Stimulated activated CD4-positive, alpha-beta T cell treated with anti-CD3 and anti-CD28 coated beads, Interleukin-15, amount 100 ng/mL, for 48 hours (primary cell): ENCODE measurements at places on chromosomes 2 and 18.

GRCh38 chr2:174972924-174973323 is 32.3 kb downstream of the CHN1 start:
- DNase-seq, result no peak

GRCh38 chr2:58448065-58448507 is 207.0 kb upstream of the FANCL start:
- no peak for DNase-seq

DNA sequence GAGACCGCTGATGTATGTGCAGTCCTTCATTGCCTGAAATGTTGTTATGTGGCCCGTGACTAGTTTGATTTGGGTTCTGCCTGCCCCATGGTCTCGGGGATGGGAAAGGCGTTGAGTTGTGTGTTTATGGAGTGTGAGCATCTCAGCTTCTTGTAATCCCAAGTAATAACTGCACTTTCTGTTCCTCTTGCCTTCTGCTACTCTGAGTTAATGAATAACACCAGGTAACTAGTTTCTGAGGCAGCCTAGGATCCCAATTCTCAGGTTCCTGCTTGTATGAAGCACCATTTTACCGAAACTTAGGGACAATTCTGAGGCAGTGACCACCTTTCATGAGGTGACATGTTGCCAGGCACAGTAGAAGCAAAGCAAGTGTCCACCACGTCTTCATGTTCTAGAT is 170.0 kb downstream of the ALK start:
- DNase-seq, result no peak

DNA sequence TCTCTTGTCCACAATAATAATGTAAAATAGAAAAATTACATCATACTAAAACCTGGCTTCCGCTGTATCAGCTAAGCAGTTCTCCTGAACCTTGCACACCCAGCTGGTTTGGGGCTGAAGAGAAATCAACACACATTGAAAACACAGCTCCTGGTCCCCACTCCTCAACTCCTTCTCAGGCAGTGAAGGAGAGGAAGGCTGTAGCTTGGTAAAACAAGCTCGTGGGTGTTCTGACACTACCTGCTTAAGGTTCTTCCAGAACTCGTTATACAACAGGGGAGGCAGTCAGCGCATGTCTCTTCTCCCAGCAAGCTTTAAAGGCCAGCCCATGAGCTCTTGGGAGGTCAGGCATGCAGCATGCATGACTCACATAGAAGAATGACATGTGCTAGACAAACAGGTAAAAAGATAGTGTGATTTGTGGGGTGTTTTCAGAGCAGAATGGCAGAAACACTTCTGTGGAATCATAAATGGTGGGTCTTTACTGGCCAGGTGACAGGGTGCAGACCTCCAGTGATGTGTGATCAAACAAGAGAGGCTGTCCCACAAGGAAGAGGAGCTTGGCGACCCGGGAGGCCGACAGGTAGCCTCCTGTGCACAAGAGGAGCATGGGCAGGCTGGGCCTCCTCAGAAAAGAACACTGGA is 69.1 kb downstream of the UXS1 start:
- no peak for DNase-seq

DNA sequence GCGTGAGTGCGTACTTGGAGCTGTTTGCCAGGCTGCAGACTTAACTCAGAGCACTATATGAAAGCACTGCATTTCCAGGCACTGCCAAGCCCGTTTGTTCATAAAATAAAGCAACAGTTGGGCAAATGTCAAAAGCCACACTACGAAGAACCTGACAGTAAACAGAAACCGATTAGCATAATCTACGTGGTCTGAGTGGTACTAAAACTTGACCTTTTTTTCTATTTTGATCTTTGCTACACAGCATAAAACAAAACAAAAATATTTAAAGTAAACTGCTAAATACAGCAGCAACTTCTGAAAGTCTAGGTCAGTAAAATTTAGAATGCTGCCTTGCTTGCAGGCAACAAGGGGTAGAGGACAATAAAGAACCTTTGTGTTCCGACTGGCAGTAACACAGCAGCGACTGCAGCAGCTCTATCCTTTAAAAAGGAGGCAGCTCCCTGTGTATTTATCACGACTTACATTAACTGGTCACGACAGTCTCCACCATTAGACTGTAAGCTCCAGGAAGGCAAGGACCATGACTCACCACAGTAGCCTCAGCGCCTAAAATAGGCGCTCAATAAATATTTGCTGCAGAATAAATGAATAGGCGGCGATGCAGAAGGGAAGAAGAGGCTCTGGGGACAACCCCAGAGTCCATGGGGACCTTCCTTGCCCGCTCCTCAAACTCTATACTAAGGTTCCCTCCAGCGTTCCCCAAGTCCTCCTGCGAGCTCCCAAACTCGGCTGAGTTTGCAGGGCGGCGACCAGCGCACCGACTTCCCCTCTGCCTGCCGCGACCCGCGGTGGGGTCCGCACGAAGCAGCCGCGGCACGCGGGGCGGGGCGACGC is 902 bp downstream of the SS18 start:
- no peak for DNase-seq

DNA sequence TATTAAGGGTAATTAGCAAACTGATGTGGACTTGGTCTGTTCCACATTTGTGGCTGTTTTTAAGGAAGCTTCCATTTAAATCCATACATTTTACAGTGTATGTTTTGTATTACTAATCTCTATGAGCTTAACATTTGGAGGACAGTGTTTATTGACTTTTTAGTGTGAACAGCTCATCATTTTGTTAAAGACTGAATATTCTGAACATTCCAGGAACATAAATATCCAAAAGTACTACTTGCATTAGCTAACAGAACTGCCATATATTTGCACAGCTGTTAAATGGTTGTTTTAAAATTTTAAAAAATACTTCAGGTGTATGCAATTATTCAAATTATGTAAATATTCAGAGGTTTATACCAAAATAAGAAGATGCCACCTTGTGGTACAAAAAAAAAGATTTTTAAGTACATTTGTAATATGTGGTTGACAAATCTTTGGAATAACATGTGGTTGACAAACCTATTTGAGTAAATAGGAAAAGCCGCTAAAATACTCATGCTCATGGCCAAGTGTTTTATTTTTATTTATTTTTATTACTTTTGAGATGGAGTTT is 439.7 kb upstream of the FANCL start:
- no peak for DNase-seq

DNA sequence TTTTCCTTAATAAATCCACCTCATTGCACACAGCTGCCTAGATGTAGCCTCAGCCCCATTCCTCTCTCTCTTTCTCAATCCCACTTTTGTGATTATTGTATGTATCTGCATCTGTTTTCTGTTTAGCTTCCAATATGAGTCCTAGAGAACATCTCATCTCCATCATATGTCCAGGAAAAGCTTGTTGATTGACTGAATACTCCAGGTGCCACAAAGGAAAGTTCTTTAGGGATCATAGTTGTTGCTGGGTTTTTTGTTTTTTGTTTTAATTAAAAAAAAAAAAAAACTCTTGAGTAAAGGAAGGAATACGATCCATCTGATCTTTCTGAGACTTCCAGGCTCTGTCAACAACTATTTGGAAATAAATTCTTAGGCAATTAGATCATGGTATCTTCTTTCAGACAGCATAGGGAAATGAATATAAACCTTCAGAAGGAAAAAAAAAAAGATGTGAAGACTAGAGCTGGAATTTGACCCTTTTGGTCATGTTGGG is 42.5 kb downstream of the KIAA2012 start:
- DNase-seq, result no peak

- DNase-seq, result no peak
Observed at GRCh38 chr2:173151671-173152401, 76.2 kb downstream of the MAP3K20 start.
